ENCODE measurements at places on chromosomes 3 and 15.

DNA sequence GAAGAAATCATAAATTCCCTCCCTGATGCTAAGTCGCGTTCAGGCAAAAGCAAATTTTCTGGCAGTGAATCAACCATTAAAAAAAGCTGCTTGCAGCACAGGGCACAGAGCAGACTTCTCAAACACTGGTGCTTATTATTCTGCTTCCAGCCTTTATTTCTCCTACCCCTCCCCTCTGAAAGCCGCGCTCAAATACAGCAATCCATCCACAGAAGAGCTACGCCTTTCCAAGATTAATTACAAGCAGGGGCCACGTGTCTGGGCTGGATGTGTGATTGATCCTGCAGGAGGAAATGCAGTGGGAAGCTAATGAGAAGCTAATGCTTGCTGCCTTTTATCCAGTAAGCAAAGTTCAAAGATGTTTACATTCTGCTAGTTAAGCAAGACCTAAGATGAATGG is 134.9 kb upstream of the TOPAZ1 start:
- no peak for DNase-seq

DNA sequence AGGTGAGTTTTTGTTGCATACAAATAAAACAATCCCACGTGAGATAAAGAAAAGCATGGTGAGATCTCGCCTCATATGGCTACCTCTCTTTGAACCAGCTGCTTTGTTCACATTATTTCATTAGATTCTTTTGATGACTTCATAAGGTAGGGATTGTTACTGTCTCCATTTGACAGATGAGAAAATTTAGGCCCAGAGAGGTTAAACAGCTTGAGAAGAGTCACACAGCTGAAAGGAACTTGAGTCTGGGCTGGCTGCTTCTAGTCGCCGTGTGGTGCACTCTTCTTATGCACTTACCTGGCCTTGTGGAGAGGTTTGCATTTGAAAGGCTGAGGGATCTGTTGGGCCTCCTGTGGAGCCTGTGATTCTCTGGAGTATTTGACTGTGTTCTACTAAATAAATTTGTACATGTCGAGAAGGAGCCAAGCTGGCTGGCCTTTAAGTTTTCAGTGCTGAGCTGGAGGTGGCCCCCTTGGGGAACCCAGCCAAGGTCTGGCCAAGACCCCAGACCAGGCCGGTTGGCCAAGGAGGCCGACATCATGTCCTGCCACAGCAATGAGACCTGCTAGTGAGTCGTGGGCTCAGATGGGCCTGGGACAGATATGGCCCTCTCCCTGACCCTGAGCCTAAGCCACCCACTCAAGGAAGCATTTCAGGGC is 125.1 kb downstream of the SMAD6 start:
- no peak for DNase-seq

DNA sequence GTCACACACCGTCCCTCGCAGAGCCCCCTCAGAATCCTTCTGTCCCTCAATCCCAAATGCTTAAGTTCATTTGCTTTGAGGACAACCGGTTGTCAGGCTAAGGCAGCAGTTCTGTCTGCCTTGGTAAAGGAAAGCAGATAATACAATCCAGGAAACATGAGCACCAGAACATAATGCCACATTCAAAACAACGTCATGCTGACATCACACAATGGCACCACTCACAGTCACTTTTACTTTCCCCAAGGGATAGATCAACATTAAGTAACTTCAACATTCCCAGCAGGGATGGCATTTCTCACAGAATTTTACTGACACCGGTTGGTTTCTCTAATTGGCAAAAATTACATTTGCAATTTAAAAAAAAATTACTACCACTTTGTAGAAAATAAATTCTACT is 74.6 kb upstream of the PSMD6 start:
- DNase-seq: no peak

- no peak for DNase-seq
Observed at GRCh38 chr15:65466901-65467300, 44.2 kb upstream of the IGDCC4 start.

- DNase-seq: no peak
Observed at GRCh38 chr15:89497231-89497630, 848 bp upstream of the RHCG start.

DNA sequence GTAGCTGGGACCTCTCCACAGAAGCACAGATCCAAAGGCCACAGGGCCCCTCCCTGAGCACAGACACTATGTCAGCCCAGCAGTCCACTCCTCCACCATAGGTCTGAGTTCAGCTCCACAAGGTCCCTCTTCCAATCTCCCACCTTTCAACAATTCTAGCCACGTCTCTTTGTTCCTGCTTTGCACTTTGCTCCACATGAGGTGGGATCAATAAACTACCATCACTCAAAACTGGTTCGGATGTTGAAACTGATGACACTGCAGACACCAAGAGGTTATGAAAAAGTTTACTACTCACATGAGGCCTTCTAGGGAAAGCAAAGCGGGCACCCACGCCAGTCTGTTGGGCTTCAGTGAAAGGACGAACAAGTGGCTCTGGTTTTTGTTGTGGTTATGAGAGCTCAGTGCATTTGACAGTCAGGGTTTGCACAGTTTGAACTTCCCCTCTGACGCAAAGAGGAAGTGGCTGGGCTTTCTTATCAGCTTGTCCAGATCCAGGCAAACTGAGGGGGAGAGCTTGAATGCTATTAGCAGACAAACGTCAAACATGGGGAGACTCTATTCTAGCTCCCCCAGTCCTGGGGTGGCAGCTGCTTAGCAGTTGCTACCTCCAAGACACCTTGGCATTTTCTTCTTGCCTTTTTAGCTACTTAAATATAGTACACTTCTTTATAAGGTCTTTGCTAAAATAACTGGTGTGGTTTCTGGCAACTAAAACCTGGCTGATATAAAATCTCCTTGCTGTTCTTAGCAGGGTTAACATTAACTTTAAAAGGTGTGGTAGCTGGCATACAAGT is 37.8 kb downstream of the ZNF445 start:
- DNase-seq: no peak

GRCh38 chr15:62550106-62550505 is 385.0 kb upstream of the C2CD4B start:
- no peak for DNase-seq

- no peak for DNase-seq
Observed at GRCh38 chr3:129065720-129066073, 5.1 kb downstream of the GP9 start.

GRCh38 chr3:33664195-33664594 is 53.9 kb downstream of the CLASP2 start:
- DNase-seq: no peak

GRCh38 chr15:84634228-84634837 is 19.8 kb downstream of the WDR73 start:
- no peak for DNase-seq

- no peak for DNase-seq
Observed at GRCh38 chr3:4097801-4098200, 205.4 kb upstream of the SETMAR start.

- no peak for DNase-seq
Observed at GRCh38 chr15:29115093-29115991, 154.3 kb downstream of the NSMCE3 start.

- DNase-seq: no peak
Observed at GRCh38 chr3:94184781-94185180, 121.9 kb downstream of the NSUN3 start.

GRCh38 chr15:73691396-73691795 is 7.2 kb downstream of the CD276 start:
- DNase-seq: no peak

- no peak for DNase-seq
Observed at GRCh38 chr3:17301271-17301670, 416.5 kb downstream of the PLCL2 start.

GRCh38 chr3:71062952-71063772 is 520.4 kb downstream of the FOXP1 start:
- DNase-seq: no peak

GRCh38 chr3:173690542-173691180 is 293.1 kb downstream of the NLGN1 start:
- DNase-seq: no peak

- DNase-seq: no peak
Observed at GRCh38 chr3:150082898-150083654, 112.4 kb upstream of the PFN2 start.

DNA sequence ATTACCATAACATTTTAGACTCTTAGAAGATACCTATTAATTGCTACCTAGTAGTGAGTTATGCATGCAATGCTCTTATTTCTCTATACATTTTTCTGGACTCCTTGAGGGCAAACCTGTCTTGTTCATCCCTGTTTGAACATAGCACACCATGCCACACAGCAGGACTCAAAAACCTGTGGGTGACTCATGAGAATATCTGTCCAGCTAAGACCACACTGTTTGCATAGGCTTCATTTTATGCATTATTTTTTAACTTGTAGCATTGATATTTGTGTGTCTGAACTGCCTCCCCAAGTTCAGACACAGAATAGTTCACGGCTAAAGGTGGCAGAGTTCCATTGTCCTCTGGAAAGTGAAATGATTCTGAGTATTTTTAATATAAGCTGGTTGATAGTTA is 1.8 kb downstream of the LMCD1 start:
- DNase-seq: no peak

GRCh38 chr15:79380755-79381497 is 51.2 kb upstream of the MINAR1 start:
- peak; percentile 58 for DNase-seq

DNA sequence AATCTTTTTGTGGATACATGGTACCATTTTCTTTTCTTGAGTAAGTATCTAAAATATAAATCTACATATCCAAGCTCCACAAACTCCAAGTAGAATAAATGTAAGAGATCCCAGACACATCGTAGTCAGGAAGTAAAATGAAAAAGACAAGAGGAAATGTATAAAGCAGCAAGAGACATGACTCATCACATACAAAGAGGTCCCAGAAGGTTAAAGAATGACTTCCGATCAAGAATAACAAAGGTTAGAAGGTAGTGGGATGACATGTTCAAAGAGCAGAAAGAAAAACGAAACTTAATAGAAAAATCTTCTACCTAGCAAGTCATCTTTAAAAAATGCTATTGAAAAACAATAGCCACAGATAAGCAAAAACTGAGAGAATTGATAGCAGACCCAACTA is 705.8 kb downstream of the NR2F2 start:
- DNase-seq: no peak

GRCh38 chr3:24773798-24774197 is 279.1 kb upstream of the THRB start:
- DNase-seq: peak; percentile 13

DNA sequence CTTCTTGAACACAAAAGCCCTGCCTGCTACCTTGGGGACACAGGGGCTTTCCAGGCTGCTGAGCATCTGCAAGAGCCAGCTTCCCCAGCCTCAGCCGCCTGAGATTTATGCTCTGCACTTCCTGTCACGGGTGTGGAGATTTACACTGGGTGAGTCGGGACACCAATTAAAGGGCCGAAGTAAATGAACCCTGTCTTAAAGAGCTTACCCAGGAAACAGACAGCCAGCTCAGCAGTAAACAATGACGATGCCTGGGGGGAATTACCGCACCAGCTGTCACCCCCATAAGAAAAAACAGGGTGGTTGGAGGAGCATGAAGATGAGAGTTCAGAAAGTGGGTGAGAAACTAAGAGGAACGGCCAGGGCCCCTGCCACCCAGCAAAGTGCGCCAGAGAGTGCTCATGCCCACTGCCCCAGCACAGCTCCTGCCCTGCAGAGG is 37.5 kb upstream of the IQSEC1 start:
- DNase-seq: no peak

DNA sequence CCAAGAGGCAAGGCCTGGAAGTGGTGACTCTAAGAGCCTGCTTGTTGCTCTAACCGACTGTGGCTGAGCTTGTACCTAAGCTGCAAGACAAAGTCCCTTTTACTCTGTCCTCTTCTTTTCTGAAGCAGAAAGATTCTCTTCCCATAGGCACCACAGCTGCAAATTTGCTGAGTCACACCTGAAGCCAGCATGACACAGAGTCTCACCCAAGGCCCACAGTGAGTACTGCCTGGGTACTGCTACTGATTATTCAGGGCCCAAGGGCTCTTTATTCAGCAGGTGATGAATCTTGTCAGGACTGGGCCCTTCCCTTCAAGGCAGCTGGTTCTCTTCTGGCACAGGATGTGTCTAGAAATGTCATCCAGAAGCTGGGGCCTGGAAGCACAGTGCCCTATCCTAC is 18.9 kb upstream of the TIGIT start:
- no peak for DNase-seq

DNA sequence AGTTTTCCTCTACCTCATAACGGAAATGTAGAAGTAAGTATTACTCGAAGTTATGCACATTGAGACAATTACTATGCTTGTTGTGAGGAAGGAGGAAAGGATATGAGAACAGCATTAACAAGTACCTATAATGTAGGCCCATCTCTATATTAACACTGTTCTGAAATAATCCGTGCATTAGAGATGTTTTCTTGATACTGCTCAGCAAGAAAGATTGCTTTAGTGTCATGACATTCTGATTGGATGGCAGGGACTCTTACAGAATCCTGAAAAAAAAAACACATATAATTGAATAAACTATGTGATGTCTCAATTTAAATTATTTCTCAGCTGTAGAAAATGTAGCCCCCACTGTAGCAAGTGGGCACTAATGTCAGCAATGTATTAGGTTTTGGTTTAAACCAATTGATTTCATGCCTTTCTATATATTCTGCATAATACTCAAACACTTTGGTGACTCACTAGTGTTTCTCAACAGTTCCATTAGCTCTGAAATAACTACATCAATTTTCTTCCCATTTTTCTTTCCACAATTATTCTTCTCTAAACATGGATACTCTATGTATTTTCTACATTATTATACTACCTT is 598.3 kb upstream of the BCHE start:
- DNase-seq: no peak

DNA sequence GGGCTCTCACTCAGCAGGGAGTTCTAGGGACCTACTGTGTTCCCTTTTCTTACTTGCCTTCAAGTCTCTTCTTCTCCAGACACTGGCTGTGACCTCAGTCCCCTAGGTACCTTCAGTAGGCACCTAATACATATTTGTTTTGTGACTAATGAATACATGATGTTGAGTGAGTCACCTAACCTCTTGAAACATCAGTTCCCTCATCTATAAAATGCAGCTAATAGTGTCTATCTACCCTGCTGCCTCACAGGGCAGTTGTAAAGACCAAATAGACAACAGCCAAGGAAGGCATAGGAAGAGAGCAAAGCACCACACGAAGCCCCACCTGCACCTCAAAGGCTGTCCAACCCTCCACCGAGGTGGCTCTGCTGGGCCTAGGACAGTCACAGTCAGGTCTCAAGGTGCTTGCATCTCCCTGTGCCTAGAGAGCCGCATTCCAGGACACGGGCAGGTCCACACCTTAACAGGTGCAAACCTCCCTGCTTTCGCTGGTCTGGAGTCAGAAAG is 29.1 kb downstream of the DAPK2 start:
- DNase-seq: no peak

GRCh38 chr3:166879661-166880060 is 500.4 kb downstream of the ZBBX start:
- no peak for DNase-seq

GRCh38 chr3:175046601-175047000 is 187.5 kb downstream of the NAALADL2 start:
- no peak for DNase-seq

Data from NCI-H345 (cell line).